Heart right ventricle (tissue), 16 donors: ENCODE measurements at places on chromosomes 16 and 17. TPM values are rescaled to one million over a fixed set of nuclear protein-coding genes. Genes with fewer than 3 reads are reported as not detected.
A peak's percentile ranks its signal among the peaks of the same experiment; 100 is the strongest.

The KCNH4 gene
- not detected for total RNA-seq

The ATP6V0D1 gene
- total RNA-seq, result 63.9 TPM

The LAT gene
- 0.35 TPM for total RNA-seq

The BEAN1 gene
- total RNA-seq, result 5.6 TPM

The SIRT7 gene
- total RNA-seq, result 9.3 TPM

GRCh38 chr17:63989622-63990345, 8.4 kb upstream of the PRR29 start:
- no peak for DNase-seq
- no peak overlapping the region for H3K27ac ChIP-seq
- no peaks in the 10 kb centered on the region for H3K36me3 ChIP-seq
- peaks cover 62% of the 10 kb centered on the region for H3K4me1 ChIP-seq

DNA sequence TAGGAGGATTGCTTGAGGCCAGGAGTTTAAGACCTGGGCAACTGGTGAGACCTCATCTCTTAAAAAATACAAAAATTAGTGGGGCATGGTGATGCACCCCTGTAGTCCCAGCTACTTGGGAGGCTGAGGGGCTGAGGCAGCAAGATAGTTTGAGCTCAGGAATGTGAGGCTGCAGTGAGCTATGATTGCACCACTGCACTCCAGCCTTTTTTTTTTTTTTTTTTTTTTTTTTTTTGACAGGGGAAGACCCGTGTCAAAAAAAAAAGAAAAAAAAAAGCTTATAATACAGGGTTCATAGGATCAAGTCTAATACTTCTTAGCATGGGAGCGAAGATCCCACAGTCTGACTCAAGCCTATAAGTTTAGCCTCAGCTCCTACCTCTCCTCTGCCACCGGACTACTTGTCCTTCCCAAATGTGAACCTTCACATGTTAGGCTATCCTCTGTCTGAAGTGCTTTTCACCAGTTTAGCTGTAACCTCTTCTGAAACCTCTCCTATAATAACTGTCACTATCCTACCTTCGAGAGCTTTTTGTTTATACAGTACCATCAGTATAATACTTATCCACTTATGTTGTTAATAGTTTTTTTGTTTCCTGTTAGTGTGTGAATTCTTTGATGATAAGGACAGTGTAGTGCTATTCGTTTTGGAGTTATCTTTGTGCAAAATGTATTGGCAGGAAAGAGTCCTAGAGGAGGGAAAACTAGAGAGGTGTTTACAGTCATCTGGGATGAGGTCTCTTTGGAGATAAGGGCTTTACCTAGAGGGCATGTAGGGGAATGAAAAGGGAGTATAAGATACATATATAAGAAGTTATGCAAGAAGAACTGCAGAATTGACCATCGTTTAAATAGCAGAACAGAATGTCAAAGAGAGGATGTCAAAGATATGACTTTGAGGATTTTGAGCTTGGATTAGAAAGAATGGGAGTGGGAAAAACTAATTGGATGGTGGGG, 15.5 kb downstream of the CPD start:
- H3K27me3 ChIP-seq, result no peaks in the 10 kb centered on the region
- H3K27ac ChIP-seq, result no peak overlapping the region
- H3K4me1 ChIP-seq, result no peaks in the 10 kb centered on the region

DNA sequence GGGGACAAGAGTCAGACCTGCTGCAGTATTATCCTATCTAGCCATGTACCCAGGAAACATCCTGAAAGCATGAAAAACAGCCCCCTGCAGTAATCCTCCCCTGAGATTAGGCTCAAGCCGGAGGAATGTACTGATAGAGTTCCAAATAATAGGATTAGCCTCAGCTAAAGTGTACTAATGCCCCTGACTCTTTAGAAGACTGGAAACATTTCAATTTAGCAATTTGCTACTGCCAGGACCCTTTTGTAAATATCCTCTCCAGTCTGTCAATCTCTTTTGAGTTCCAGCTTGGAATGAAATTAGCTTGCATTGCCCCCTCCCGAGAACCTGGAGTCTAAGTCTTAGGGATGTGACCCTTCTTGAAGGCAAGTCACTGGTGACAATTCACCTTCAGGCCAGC, 110.8 kb upstream of the DNAH9 start:
- H3K4me1 ChIP-seq, result no peaks in the 10 kb centered on the region
- no peaks in the 10 kb centered on the region for H3K36me3 ChIP-seq
- no peak overlapping the region for H3K4me3 ChIP-seq
- peaks cover 9% of the 10 kb centered on the region for H3K27me3 ChIP-seq
- H3K27ac ChIP-seq, result no peak overlapping the region

- no peaks in the 10 kb centered on the region for H3K27me3 ChIP-seq
- H3K36me3 ChIP-seq, result no peaks in the 10 kb centered on the region
These were observed 20.6 kb upstream of the SLC35G3 start for GRCh38 chr17:35214631-35215273.

DNA sequence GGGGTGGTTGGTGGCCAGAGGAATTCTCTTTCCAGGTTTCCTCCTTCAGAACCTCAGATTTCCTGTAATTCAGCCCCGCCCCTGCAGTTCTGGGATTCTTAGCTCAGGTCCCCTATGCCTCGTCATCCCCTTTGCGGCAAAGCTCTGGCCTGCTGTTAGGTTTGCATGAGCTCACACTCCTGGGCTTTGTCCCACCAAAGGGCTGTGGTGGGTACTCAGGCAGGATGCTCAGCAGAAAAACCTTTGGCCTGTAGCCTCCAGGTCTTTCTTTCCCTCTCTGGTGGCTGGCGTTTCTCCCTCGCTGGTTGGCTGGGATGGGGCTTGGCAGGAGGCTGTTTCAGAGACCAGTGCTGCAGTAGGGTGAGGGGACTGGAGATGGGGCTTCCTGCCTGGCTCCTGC, 9.6 kb upstream of the PLEKHG4 start:
- no peak overlapping the region for H3K27ac ChIP-seq
- peaks cover 5% of the 10 kb centered on the region for H3K27me3 ChIP-seq
- no peak for DNase-seq

- peaks cover 12% of the 10 kb centered on the region for H3K4me1 ChIP-seq
- H3K27me3 ChIP-seq, result no peaks in the 10 kb centered on the region
- no peak overlapping the region for H3K4me3 ChIP-seq
These were observed 67.9 kb downstream of the TNRC6C start for GRCh38 chr17:78026381-78026780.

GRCh38 chr16:53816211-53816836, 112.4 kb downstream of the FTO start:
- H3K4me1 ChIP-seq, result peaks cover 14% of the 10 kb centered on the region
- no peak for DNase-seq
- H3K4me3 ChIP-seq, result no peak overlapping the region
- no peaks in the 10 kb centered on the region for H3K27me3 ChIP-seq
- H3K36me3 ChIP-seq, result peaks cover 39% of the 10 kb centered on the region

- no peak for DNase-seq
- H3K4me3 ChIP-seq, result no peak overlapping the region
- peaks cover 50% of the 10 kb centered on the region for H3K4me1 ChIP-seq
- no peak overlapping the region for H3K27ac ChIP-seq
These were observed 46.9 kb downstream of the CUEDC1 start for GRCh38 chr17:57908278-57908677.

DNA sequence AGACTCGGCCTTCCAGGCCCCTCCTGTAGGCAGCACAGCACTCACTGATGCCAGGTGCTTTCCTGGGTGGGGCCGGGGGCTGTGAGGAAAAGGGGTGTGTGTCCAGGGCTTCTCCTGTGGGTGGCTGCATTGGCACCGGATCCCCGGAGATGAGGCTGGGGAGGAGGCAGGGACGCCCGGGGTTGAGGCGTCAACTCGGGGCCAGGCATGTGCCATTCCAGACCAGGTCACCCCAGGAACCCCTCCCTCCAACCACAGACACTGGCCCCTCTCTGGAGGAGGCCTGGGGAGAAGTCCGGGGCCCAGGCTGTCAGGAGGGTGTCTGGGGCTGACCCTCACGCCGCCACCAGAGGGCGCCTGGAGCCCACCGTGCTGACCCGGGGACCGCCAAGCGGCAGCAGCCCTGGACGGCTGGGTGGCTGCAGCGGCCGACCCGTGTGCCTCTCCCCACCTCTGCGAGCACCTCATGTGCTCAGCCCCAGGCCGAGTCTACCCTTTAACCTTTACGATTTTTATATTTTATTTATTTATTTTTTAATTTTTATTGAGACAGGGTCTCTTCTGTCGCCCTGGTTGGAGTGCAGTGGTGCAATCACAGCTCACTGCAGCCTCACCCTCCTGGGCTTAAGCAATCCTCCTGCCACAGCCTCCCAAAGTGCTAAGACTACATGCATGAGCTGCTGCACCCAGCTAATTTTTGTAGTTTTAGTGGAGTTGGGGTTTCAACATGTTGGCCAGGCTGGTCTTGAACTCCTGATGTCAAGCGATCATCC, 3.2 kb upstream of the METRN start:
- peak; percentile 88 for DNase-seq
- H3K4me3 ChIP-seq, result no peak overlapping the region
- H3K4me1 ChIP-seq, result peaks cover 24% of the 10 kb centered on the region
- peaks cover 52% of the 10 kb centered on the region for H3K27me3 ChIP-seq
- H3K27ac ChIP-seq, result no peak overlapping the region

DNA sequence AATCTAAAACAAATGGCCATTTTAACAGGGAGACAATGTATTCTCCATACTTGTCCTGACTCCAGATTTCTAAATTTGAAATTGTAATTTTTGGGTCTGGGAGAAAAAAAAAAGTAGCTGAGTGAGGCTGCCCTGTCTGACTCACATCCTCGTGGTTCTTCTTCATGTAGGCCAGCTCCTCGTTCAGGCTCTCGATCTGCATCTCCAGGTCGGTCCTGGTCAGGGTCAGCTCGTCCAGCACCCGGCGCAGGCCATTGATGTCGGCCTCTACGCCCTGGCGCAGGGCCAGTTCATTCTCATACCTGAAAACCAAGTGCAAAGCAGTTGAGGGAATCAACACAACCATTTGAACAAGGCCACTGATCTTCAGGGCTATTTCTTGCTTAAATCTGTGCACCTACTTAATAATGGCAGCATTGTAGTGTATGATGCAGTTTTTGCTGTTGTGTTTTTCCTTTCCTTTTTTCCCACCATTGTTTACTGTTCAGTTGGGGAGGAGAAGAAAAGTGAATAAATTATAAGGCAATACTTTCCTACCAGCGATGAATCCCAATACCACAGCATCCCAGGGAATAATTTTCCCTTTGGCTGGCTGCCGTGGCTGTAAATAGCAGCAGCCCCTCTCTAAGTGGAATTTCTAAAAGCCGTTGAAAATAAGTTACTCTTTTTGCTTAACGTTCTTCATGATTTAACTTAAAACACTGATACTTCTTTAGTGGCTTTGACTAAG, 2.2 kb downstream of the KRT12 start:
- H3K27ac ChIP-seq, result no peak overlapping the region
- no peaks in the 10 kb centered on the region for H3K4me1 ChIP-seq
- H3K27me3 ChIP-seq, result peaks cover 16% of the 10 kb centered on the region
- no peak for DNase-seq
- no peak overlapping the region for H3K4me3 ChIP-seq
- no peaks in the 10 kb centered on the region for H3K36me3 ChIP-seq

DNA sequence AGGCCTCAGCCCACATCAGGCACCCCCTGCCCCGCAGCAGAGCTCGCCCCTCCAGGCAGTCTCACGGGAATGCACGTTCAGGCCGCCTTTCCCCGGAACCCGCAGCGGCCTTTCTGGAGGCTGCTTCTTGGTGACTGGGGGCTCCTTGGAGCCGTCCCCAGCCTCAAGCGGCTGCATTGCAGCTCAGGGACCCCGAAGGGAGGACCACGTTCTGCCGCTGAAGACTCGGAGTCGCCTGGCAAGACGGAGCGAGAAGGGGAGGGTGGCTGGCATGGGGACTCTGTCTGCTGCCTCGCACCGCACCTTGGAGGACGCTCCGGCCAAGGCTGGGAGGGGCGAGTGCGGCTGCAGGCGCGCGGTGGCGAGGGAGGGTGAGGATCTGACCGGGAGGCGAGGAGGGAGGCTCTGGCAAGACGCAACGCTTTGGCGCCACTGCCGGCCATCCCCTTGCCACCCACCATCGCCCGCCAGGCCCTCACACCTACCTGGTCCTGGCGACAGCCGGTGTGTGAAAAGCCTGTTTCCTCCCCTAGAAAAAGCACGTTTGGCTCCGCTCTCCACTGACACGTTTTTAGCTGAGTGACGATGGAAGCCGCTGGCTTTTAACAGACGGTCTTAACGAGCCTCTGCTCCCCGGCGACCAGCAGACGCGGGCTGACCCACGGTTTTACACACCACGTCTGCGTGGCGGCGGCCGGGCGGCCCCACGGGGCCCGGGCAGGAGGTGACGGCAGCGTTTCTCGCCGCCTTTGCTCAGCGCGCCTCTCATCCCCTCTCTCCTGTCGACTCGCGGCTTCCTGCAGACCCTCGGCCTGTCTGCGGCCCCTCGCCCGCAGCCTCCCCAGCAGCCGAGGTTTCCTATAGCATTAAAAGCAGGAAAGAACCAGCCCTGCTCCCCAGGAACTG, 16.7 kb upstream of the GNG13 start:
- H3K36me3 ChIP-seq, result no peaks in the 10 kb centered on the region
- H3K4me3 ChIP-seq, result no peak overlapping the region
- peaks cover 100% of the 10 kb centered on the region for H3K27me3 ChIP-seq
- no peaks in the 10 kb centered on the region for H3K4me1 ChIP-seq
- DNase-seq, result no peak

GRCh38 chr17:31491376-31492131, 100.1 kb downstream of the RAB11FIP4 start:
- no peak for DNase-seq
- peaks cover 5% of the 10 kb centered on the region for H3K4me1 ChIP-seq
- H3K36me3 ChIP-seq, result no peaks in the 10 kb centered on the region
- H3K27ac ChIP-seq, result peak overlapping the region; percentile 13
- H3K27me3 ChIP-seq, result peaks cover 22% of the 10 kb centered on the region

- no peaks in the 10 kb centered on the region for H3K36me3 ChIP-seq
- H3K4me1 ChIP-seq, result peaks cover 7% of the 10 kb centered on the region
- DNase-seq, result no peak
- no peaks in the 10 kb centered on the region for H3K27me3 ChIP-seq
These were observed 14.5 kb upstream of the TNRC6C start for GRCh38 chr17:77943971-77944370.

DNA sequence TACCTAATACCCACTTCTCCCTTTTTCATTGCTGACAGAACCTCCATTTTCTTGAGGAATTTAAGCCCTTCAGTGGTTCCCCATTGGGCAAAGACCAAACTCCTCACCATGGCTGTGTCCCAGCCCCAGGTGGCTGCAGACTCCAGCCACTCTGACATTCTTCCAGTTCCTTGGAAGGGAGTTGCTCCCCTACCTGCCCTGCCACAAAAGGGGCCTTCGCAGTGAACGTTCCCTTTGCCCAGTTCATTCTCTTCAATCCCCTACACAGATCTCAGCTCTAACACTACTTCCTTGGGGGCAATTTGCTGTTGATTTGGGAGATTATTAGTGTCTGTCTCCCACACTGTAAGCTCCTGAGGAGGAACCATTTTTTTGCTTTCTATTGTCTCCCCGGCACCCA, 3.2 kb upstream of the AKTIP start:
- H3K4me3 ChIP-seq, result no peak overlapping the region
- peaks cover 50% of the 10 kb centered on the region for H3K4me1 ChIP-seq
- H3K36me3 ChIP-seq, result no peaks in the 10 kb centered on the region
- peak overlapping the region; percentile 97 for H3K27ac ChIP-seq
